ENCODE measurements at places on chromosomes 11 and 22.
A peak's percentile ranks its signal among the peaks of the same experiment; 100 is the strongest.

DNA sequence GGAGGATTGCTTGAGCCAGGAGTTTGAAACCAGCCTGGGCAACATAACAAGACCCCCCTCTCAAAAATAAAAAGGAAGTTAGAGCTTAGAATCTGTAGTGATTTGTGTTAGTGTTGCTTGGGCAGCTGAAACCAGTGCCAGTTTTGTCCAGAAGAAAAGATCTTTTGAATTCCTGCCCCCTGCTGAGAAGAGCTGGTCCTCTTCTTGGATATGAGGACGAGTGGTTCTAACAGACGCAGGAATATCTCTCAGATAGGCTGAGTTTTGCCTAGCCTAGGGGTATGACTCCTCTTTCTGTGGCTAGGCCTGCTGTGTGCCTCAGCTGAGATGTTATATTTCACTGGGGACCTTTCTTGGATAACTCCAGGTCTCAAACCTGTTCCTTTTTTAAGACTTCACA, 102.8 kb downstream of the STIM1 start:
- no peak for DNase-seq

DNA sequence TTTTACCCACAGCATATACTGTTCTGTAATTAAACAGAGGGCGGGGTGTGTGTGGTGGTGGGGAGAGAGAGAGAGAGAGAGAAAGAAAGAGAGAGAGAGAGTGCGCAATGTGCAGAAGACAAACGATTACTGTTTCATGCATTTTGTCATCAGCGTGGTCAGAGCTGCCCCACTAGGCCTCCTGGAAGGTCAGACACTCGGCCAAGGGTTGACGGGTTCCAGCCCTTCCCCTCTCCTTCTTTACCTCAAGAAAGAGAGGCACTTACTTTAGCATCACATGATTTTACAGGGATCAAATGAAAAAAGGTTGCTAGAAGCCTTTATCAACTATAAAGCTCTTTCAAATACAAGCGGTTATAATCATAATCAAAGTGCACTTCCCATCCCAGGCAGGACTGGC, 269.2 kb upstream of the SORL1-AS1 start:
- DNase-seq = no peak

DNA sequence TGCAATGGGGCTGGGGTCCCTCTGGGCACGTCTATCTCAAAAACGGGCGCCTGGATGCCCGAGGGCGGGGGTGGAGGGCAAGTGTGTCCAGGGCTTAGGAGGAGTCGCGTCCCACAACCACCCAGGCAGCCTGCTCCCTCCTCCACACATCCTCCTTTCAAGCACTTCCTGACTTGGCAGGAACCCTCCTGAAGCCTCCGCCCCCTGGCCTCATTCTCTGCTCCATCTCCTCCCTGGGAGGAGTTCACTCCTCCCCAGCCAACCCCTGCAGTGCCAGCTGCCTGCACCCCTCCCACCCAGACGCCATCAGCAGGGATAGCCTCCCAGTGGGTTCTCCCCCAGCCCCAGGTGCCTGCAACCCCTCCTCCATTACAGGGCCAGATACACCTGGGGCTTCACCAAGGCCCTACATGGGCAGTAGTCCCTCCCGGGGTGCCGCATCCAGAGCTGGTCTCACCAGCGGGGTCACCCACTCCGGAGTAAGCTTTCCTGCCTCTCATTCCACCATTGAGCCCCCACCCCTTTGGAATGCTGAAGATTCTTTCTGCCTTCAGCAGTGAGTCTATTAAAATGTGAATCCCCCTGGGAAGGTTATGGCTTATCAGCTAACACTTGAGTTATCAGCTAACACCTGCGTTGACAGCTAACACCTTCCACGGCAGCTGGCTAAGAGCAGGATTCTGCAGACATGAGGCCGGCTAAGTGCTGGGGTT, 24.4 kb downstream of the RTN4R start:
- peak; percentile 85 for DNase-seq

- DNase-seq = no peak
These were observed 40.6 kb upstream of the TUB start for GRCh38 chr11:8040261-8040920.

- DNase-seq = no peak
These were observed 119.8 kb downstream of the ST3GAL4 start for GRCh38 chr11:126475014-126475991.

DNA sequence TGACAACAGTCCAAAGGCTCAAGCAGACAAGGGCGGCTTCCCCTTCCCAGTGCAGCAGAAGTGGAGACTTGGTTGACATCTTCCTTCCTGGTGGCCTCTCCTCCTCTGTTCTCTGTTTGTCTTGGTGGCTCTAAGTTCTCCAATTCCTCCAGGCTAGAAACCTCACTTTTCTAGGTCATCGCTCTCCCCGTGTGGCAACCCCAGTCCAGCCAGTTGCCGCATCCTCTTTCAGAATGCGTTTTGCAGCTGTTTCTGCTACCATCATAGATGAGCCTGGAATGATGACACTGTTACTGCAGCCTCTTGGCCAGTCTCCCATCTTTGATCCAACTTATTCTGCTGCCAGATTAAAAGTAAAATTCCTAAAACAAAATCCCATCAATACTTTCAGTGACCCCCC, 201.5 kb downstream of the TRIM29 start:
- DNase-seq = peak; percentile 18

DNA sequence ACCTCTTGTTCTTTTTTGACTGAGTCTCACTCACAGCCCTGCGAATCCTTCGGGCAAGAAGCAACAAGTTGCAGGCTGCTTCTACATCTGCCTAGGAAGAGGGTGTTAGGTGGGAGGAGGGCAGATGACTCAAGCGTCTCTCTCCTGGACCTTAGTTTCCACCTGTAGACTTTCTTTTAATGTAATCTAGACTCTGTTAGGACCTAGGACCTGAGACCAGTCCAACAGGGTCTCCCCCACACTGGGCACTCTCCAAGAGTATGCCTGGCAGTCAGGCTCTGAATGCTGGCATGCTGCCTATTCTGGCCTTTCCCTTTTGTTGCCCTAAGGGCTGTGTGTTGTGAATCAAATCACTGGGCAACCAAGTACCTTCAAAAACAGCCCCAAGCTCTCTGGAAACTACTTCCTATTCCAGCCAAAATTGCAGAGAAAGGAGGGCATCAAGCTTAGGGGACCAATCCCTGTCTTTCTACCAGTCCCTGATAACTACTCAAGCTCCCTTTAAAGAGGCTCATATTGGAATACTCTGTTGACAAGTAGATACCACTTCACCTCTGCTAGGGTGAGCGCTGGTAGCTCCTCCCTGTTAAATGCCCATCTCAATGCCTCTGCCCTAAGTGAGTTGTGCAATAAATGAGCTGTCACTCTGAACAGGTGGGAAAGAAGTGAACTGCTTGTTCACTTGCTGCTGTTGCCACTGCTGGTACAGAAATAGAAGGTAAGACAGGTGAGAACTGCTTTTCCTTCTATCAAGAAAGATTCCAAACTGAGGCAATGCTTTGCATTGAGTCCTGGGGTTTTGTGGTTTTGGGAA, at the start of gene BBOX1:
BBOX1 (plus strand) TSS at position 514 of the 814 bp plus-strand sequence. CDS start 14,616 bp downstream, outside the sequence.
- no peak for DNase-seq

GRCh38 chr22:36281781-36282327, 28.9 kb downstream of the APOL1 start:
- DNase-seq = no peak

- no peak for DNase-seq
These were observed 202.8 kb upstream of the BDNF start for GRCh38 chr11:27902981-27903624.

DNA sequence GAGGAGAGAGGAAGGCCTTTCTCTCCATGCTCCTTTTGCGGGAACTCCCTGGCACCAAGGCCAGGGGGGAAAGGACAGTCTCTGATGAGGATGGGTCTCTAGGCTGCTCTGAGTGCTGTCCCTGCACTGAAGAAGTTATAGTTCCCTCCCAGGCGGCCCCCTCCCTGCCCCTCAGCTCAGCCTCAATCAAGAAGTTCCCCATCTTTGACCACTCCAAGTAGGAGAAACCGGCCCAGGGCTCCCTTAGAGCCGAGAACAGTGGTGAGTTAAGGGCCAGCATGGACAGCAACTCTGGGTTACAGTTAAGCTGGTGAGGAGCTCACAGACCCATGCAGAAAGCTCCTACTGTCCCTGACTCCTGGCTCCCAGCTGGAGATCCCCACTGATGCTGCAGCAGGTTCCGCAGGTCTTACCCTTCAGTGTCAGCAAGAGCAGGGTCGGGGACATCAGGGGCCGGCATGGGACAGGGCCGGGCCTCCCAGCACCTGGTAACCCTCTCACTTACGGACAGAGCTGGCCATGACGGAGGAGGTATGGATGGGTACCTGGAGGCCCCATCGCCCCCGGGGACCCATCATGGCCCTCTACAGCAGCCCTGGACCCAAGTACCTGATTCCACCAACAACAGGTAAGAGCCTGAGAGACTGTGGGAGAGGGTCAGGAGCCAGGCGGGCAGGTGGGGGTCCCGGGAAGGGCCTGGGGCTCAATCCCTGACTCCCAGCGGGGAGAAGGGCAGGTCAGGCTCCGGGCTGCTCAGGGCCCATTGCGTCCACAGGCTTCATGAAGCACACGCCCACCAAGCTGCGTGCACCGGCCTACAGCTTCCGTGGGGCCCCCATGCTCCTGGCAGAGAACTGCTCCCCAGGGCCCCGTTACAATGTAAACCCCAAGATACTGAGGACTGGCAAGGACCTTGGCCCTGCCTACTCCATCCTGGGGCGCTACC, 4.2 kb downstream of the SCGB1C1 start:
- DNase-seq = no peak

- no peak for DNase-seq
These were observed 15.9 kb downstream of the RFPL1 start for GRCh38 chr22:29454276-29454675.

DNA sequence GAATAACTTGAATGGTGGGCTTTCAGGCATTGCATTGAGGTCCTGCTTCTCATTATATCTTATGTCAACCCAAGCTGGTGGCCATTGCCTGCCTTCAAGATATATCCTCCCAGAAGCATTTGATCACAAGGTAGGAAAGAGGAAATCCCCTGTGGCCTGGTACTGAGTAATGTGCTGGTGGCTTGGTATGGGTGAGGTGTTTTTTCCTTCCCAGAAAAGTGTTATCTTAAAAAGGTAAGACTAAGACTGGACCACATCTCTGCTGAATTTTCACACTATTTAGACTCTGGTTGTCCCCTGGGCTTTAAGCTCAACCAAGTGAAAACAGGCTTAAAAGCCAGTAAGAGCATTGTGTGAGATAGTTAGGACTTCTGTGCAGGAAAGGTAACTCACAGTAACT, 3.7 kb downstream of the INSC start:
- DNase-seq = no peak

DNA sequence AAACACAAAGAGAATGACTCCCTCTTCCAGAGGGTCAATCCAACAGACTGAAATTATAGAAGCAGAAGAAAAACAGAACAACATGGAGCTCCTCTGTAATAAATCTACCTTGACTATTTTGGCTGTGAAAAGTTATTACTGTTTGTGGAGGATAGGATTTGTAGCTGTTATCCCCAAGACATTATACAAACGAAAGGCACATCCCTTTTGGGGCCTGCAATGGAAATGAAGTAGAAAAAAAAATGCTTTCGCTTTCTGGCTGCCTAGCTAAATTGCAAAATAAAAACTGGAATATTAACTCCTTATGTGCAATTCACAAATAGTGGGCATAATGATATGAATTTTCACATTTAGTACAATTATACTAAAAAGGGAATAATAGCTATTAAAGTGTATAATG, 123.8 kb upstream of the CCDC179 start:
- DNase-seq = no peak

GRCh38 chr11:33521384-33521783, 179.2 kb downstream of the C11orf91 start:
- no peak for DNase-seq

GRCh38 chr11:80746300-80746699, 1305.5 kb upstream of the TENM4 start:
- DNase-seq = no peak
